ENCODE measurements at places on chromosomes 4 and X.

DNA sequence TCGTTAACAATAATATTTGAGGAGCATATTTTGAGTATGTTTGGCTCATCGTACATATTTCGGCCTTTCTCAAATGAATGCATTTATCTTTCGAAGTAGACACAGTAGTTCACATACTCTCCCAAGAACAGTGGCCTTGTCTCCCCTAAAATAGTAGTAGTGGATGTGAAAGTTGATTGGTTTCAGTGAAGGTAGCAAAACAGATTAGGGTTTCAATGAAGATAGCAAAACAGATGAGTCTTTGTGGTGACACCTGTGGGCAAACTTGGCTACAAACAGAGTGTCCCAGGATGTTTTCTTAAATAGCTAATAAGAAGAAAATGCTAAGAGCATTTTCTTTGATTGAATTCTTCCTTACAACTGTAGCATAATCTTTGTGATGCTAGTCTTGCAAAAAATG, 67.0 kb downstream of the USP9X start:
- DNase-seq = no peak

- DNase-seq = no peak
Measured at GRCh38 chr4:92814677-92815076, 510.9 kb downstream of the GRID2 start.

- peak; percentile 66 for DNase-seq
Measured at GRCh38 chrX:9569876-9570301, 105.0 kb downstream of the TBL1X start.

DNA sequence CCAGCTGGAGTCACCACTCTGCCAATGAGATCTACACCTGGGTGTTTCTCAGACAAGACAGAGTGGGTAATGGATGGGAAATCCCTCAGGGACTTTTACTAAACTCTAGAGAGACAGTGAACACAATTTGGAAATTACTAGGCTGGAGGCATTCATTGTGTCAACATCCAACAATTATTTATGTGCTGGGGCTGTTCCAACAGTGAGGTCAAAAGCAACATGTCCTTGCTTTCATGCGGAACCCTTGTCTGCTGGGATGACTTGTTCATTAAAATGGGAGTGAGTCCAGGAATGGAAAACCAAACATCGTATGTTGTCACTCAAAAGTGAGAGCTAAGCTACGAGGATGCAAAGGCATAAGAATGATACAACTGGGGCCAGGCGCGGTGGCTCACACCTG, 54.0 kb downstream of the DRD5 start:
- DNase-seq = no peak

DNA sequence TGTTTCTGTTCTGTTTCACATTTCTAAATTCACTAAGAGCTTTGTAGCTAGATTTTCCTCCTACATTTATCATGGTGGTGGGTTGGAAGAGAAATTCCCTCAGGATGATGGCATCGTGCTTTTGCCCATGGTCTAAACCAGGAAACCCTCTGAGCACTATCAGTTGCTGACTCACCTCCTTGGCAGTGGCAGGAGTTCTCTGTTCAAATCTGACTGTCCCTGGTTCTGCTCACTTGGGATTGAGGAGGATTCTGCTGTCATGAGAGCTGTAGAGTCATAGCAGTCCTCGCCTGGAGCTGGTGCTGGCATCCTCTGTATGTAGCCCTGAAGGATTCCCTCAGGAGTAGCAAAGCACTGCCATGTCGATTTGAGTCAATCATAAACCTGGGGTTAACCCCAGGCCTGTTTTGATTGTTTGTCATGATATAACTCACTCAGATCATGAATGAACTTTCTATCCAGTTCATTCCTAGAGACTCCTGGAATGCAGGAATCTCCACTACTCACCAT, 9.4 kb downstream of the TEX13A start:
- peak; percentile 12 for DNase-seq

- no peak for DNase-seq
Measured at GRCh38 chr4:40246938-40247337, 50.1 kb downstream of the RHOH start.

GRCh38 chr4:43066415-43066814, 173.9 kb downstream of the GRXCR1 start:
- no peak for DNase-seq

- DNase-seq = peak; percentile 93
Measured at GRCh38 chr4:11428899-11429698, 405 bp upstream of the HS3ST1 start.

DNA sequence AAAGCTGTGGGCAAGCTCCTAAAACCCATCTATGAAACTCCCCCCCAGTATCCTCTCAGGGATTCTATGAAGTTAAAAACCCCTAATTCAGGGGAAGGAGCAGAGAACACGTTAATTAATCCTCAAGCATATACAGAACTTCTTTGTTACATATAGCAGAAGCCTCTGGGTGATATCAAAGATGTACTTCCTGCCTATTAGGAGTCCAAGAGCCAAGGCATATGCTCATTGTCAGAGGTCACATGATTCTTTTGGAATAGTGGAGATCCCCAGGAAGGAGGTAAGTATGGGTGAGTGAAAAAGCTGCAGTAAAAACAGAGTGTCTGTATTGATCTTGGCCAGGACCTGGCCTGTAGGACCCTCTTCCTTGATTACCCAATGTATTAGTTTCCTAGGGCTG, 2.9 kb upstream of the SPARCL1 start:
- DNase-seq = no peak

- no peak for DNase-seq
Measured at GRCh38 chr4:84058201-84058600, 440.9 kb downstream of the NKX6-1 start.

DNA sequence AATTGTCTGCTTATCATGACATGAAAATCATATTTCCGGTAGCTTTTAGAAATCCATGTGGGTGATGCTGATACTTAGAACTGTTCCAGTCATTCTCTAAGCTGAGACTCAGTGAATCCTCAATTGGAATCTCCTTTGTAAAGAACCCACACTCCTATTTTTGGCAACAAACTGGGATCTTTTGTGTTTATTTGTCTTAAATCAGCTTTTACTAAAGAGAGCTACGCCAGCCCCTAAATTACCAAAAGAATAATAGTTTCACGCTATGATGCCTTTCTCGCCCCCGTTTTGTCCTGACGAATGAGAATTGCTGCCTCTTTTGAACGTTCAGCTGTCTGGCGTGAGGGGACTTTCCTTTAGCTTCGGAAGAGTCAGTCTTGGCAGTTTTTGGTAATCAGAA, 195.9 kb downstream of the SHOX start:
- no peak for DNase-seq

DNA sequence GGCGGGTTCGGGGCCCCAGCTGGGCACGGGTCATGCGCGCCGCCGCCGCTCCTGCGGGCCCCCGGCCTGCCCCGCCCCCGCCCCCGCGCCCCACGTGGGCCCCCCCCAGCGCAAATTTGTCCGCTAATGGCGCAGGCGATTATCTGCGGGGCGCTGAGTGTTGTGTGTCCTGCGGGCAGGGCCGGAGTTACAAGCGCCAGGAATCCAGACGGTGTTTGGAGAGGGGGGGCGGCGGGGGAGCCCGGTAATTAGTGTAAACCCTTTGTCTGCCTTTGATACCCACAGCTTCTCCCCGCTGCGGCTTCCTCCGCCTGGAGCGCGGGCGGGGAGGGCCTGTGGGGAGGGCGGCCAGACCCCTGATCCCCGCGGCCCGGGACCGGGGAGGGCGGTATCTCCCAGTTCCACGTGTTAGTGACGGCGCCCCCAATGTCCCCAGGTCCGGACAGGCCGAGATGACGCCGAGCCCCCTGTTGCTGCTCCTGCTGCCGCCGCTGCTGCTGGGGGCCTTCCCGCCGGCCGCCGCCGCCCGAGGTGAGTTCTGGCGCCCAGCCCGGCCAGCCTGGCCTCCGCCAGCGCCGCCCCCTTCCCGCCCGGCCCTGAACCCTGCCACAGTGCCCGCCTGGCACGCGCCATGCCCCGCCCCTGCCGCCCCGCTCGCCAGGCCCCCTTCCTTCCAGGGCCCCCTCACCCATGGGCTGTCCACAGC, 761 bp downstream of the FGFRL1 start:
- DNase-seq = peak; percentile 63

DNA sequence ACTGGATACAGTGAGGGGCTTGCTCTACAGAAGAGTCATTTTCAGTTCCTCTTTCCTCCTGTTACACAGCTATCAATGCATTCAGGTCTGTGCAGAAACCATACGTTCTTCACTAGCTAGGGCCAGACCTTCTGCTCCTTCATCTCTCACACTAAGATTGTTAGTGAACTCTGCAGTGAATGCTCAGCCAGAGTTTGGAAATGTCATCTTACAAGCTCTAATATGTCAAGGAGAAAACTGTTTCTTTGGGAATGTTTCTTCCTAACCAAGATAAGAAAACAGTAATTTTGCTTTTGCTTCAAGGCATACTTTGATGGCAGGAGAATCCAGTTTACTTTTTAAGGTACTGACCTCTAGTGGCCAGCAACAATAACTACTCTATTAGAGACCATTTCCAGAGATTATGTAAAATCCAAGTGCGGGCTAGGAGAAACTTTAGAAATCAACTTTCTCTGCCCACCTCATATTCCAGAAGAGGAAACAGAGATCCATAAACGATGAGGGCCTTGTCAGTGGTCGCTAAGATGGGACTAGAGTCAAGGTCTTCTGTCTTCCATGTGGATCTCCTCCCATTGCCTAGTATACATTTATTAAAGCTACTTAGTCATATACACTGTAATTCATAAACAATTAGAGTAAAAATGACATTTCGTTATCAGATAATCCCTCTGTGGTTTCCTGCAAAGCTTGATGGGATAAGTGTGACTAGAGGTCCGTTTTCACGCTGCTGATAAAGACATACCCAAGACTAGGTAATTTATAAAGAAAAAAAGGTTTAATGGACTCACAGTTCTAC, 12.1 kb upstream of the CC2D2A start:
- DNase-seq = peak; percentile 22

All from Caki2 (cell line).